ENCODE measurements at places on chromosomes 6 and 20. TPM values are rescaled to one million over a fixed set of nuclear protein-coding genes. Genes with fewer than 3 reads are reported as not detected.

- DNase-seq, result no peak
Observed at GRCh38 chr6:101845172-101845571, 451.7 kb downstream of the GRIK2 start.

GRCh38 chr6:132513831-132514545 is 1.1 kb upstream of the STX7 start:
- DNase-seq, result no peak

DNA sequence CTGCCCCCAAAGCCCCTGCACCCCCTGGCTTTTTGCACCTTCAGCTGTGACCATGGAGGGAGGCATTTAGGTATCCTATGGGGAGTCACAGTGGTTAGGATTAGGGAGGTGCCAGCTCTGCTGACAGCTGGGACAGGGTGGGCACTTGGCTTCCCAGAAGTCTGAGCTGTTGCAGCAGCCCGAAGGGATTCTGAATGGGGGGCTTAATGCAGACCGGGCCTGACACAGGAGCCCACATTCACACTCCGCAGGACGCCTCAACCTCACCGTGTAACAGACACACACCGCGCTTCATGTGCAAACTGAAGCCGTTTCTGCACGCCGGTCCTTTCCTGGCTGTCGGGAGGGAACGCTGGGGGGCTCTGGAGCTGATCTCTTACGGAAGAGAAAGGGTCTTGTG is 1.9 kb downstream of the EBF4 start:
- DNase-seq, result no peak

GRCh38 chr20:36991703-36992102 is 40.2 kb upstream of the SAMHD1 start:
- no peak for DNase-seq

The HSPA12B gene
- 19.2 TPM for polyA plus RNA-seq

The SLC17A2 gene
- polyA plus RNA-seq, result not detected

- no peak for DNase-seq
Observed at GRCh38 chr6:31899882-31900722, 1.8 kb downstream of the ZBTB12 start.

The NT5E gene
- 45.8 TPM for polyA plus RNA-seq

- DNase-seq, result no peak
Observed at GRCh38 chr20:38881806-38882440, 44.3 kb upstream of the FAM83D start.

The HSPA1L gene
- 3.4 TPM for polyA plus RNA-seq

GRCh38 chr6:148700741-148701311 is 46.0 kb upstream of the UST start:
- peak; percentile 65 for DNase-seq

GRCh38 chr20:58706975-58707681 is 14.5 kb downstream of the NPEPL1 start:
- DNase-seq, result no peak

GRCh38 chr20:35968930-35969329 is 540 bp downstream of the CNBD2 start:
- no peak for DNase-seq

- no peak for DNase-seq
Observed at GRCh38 chr6:64439274-64439673, 803.7 kb downstream of the PHF3 start.

The TMEM242 gene
- polyA plus RNA-seq, result 9.5 TPM

GRCh38 chr6:33172688-33173534 is 19.4 kb downstream of the COL11A2 start:
- DNase-seq, result no peak

DNA sequence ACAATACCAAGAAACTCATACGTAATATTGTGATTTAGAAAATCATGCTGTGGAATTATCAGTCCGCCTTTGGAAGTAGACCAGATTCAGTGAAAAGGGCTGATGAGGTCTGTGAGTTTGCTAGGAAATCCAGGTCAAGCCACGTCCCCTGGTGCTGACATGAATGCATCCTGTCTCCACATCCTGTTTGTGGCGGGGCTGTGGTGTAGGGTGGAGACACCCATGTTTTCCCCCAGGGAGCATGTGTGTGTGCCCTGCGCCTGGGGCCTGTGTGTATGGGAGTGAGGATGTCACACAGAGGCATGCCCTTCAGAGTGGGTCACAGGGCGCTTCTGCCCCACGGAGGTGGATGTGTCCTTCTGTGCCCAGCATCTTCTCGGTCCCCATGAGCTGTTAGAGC is 109.1 kb downstream of the SASH1 start:
- no peak for DNase-seq

The GOPC gene
- polyA plus RNA-seq, result 56.7 TPM

- DNase-seq, result no peak
Observed at GRCh38 chr6:12401200-12401599, 111.0 kb downstream of the EDN1 start.

GRCh38 chr6:43600595-43600994 is 24.6 kb downstream of the POLH start:
- no peak for DNase-seq

- no peak for DNase-seq
Observed at GRCh38 chr6:167146977-167147376, 10.8 kb downstream of the GPR31 start.
